ENCODE measurements at places on chromosomes 13 and 19.

GRCh38 chr13:68667863-68668262 is 1437.7 kb upstream of the PCDH9 start:
- DNase-seq, result no peak

DNA sequence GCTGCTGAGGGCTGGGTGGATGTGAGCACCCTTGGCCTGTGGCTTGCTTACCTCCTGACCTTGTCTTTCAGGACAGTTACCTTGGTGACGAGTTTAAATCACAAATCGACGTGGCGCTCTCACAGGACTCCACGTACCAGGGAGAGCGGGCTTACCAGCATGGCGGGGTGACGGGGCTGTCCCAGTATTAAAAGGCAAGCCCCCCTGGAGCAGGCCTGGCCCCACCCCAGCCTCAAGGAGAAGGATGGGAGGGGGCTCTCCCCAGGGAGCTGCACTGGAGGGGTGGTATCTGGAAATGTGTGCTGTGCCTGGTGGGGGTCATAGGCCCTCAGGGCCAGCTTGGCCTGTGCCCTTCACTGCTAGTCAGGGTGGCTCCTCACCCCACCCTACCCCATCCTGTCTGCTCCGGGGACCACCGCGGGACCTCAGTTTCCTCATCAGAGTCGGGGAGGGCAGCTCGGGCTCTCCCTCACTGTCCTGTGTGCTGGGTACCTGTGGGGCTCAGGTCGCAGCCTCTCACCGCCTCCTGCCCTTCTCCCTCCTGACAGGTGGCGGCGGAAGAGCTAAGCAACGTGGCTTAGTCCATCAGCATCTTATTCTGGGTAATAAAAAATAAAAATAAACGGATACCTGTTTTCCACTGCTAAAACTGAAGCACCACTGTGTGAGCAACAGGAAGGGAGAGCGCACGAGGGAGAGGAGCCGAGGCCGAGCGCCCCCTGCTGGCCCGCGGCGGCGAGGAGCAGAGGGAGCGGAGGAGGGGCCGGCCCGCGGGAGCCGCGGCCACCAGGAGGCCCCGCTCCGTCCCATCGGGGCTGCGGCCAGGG is 29.8 kb downstream of the CERS1 start:
- peak; percentile 92 for DNase-seq

GRCh38 chr19:49064029-49064629 is 489 bp downstream of the NTF4 start:
- DNase-seq, result no peak

DNA sequence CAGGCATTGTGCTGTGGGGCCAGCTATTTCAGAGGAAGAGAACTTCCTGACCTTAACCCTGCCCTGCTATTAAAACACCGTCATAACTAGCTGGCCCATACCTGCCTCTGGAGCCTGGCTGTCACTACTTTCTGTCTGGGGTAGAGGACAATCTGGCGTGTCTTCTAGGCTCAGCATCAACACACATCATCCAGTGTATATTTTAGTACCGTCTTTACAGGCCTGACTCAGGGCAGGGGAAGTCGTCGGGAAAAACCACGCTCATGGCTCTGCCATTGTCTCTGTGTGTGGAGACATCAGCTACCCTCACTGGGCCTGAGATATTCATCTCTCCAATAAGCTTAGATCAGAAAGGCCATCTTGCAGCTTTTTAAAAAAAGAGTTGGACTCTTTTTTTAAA is 151.1 kb downstream of the KATNAL1 start:
- DNase-seq, result no peak

GRCh38 chr13:75721307-75721706 is 85.2 kb downstream of the LMO7 start:
- DNase-seq, result no peak

GRCh38 chr13:79781829-79782540 is 301.0 kb downstream of the NDFIP2 start:
- DNase-seq, result no peak

DNA sequence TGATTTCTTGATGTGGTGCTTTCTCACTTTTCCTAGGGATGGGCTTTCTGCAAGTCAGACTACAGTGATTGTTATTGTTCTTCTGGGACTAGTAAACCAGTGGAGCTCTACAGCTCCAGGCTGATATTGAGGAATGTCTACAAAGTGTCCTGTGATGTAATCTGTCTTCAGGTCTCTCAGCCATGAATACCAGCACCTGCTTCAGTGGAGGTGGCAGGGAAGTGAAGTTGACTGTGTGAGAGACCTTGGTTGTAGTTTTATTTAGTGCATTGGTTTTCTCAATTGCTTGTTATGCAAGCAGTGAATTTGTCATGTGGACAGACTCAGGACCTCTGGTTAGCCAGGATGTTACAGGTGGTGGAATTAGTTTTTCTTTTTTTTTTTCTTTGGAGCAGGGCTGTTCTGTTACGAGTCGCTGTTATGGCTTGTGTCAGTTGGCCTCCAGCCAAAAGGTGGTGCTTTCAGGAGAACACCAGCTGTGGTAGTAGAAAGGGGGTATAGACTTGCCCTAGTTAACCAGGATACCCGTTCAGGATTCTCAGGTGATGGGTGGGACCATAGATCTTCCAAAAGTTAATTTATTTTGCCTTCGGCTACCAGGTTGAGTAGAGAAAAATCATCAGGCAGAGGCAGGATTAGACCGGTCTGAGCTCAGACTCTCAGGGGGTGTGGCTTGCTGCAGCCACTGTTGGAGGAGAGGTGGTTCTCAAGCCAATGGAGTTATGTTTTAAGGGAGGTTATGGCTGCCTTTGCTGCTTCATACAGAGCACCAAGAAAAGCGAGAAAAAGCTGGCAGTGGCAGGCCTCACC is 11.9 kb upstream of the ZNF675 start:
- no peak for DNase-seq

- no peak for DNase-seq
These were observed 78.4 kb downstream of the IRS2 start for GRCh38 chr13:109707742-109708617.

DNA sequence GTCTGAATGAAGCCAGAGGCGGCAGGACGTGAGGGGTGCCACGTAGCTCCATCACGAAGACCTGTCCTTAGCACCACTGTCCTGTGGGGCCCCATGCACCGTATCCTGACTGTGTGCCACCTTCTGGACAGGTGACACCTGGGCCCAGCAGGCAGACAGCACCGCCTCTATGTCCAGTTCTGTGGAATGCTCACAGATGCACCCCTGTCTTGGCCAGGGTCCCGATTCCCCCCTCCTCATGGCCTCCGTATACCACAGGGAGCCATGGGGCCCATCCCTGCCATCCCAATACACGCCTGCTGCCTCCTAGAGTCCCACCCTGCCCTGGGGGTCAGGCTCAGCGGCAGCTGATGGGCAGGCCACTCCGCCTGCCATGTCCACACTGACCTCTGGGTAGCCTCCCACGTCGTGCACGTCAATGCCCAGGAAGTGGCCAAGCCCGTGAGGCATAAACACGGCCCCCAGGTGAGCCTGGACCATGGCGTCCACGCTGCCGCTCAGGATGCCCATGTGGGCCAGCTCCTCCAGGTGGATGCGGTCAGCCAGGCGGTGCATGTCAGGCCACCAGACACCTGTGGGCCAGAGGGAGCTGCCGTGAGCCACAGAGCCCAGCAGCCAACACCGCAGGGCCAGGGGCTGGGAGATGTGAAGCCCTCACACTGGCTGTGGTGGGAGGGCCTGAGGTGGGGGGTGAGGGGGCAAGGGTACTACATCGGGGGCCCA is 17.6 kb downstream of the CEBPG start:
- DNase-seq, result peak; percentile 14

DNA sequence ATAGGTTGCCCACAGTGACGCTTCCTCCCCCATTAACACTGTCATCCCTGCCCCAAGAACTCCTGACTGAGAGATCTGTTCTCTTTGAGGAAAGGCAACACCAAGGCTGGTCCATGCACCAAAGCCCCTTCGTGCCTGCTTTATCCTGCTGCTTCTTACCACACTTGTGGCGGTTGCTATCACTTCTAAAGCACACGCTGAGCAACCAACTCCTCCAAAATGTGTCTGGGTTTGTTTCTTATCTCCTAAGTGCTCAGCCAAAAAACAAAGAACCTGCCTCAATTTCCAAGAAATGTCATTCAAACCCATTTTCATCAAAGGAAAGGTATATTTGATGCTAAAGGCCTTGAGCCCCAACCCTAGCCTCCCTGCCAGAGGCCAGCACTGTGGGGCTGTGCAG is 14.6 kb downstream of the ATP7B start:
- DNase-seq, result no peak

DNA sequence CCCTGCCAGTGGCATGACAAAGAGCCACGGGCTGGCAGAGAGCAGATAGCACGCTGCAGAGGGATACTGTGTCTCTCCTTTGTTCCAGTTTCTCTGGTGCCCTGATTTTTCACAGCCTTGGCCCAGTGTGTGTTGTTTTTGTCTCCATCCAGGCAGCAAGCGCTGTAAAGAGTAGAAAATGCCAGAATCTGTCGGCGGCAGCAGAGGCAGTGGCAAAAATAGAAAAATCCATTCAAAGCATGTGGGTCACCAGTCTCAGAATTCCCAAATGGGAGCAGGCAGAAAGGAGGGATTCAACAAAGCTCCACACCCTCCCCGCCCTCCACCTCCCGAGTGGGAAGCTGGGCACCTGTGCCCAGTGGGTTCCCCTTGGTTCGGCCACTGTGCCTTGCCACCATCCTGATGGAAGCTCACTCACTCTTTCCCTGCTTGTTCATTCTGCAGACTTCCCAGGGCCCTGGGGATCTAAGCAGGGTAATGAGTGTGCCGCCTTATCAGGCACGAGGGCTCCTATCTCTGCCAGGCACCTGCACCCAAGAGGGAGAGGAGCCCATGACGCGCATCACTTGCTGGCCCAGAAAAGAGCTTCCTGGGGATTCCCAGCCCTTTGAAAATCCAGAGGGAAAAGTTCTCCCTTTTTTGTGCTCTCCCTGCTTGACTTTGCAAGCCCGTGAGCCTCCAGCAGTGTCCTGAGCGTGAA is 416.9 kb downstream of the IRS2 start:
- DNase-seq, result peak; percentile 8

DNA sequence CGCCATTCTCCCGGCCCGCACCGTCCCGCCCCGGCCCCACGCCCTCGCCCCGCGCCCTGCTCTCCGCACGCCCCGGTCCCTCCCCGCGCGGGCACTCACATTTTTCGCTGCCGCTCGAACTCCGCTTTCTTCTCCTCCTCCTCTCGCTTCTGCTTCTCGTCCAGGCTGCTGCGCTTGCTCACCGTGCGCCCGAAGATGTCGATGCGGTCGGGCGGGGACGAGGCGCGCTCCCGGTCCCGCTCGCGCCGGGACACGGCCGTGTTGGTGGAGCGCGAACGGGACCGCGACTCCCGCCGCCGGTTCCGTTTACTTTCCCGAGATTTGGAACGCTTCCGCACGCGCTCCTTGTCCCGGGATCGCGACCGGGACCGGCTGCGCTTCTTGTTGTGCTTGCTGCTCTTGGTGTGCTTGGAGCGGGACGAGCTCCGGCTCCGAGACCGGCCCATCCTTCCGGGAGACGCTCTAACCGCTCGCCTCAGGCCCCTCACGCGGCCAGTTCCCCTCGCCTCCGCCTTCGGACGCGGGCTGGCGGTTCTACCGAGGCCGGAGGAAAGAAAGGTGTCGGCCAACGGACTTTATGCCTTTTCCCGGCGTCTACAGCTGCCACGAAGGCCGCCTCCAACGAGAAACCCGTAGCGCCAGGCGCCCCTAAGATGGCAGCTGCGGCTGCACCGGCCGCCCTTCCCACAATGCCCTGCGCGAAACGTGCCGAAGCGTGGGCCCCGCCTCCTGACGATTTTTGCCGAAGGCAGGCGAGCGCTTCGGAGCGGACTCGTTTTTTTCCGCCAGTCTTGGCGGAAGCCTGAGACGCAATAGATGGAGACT is at the start of gene ARGLU1:
ARGLU1 (minus strand) TSS at position 664 of the 825 bp plus-strand sequence; CDS start at position 446, 218 bp downstream.
- DNase-seq, result peak; percentile 91

DNA sequence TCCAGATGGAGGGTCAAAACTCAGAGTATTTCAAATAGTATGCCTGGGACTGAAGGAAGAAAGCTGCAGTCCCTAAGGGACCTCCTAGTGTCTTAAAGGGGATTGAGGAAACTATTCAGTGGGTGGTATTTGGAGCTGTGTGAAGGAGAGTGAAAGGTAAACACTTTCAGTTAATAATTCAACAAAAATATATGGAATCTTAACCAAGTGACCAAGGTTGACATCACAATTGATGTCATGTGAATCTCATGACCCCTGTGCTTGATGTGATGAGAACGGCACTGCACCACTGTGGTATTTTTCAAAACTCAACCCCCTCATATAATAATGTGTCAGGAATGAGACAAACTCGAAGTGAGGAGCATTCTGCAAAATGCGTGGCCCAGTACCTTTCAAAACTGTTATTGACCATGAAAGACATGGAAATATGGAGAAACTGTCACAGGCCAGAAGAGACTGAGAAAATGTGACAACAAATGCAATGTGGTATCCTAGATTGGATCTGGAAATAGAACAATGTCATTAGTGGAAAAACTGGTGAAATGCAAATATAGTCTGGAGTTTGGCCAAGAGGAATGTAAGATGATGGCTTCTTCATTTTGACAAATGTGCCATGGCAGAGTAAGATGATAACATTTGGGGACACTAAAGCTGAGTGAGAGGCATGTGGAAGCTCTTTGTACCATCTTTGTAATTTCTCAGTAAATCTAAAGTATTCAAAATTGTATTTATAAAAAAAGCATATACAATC is 553.9 kb downstream of the RFC3 start:
- DNase-seq, result no peak

GRCh38 chr13:35260316-35260715 is 216.2 kb downstream of the MAB21L1 start:
- DNase-seq, result no peak

DNA sequence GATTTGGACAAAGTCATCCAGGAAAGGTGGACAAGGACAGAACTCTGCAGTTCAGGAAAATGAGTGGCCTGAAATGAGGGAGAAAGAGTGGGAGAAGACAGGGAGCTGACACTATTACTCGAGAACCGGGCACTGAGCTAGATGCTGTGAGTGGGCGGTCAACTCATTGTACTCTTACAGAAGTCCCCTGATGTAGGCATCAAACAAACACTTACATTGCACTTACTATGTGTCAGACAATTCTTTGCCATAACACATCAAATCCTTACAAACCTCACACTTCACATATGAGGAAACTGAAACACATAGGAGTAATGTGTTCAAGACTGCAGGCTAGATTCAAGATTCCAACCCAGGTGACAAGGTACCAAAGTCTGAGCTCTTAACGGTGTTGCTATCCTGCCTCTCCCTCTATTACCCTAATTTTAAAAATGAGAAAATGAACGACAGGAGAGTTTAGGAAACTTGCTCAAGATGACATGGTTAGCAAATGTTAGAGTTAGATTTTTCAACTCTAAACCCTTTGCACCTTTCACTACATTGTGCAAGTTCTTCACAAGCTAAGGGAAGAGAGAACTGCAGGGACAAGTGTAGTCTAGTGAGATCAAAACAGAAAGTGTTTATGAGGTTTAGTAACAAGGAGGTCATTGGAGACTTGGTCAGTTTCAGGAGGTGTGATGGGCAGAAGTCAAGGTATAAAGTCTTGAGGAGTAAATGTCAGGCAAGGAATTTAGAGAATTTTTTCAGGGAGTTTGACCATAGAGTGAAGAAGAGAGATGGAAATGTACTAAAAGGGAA is 4.9 kb upstream of the MEDAG start:
- DNase-seq, result no peak

DNA sequence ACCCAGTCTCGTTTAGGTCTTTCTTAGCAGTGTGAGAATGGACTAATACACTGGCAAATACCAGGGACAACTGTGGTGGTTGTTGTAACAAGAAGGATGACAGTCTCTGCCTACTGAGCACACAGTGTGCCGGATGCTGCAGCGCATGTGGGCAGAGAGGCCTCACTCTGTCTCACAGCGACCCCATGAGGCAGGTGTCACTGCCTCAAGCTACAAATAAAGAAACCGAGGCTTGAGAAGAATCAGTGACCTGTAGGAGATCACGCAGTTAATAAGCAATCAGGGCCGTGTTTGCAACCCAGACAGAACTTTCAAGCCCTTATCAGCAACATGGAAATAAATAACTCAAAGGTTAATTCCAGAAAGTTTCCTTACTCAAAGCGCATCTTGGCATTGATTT is 40.5 kb upstream of the GAS6 start:
- no peak for DNase-seq

GRCh38 chr19:17966550-17967256 is at the start of gene KCNN1:
TSS of gene KCNN1 (plus strand) at chr19:17967107. CDS start at chr19:17973889, 6,782 bp downstream.
- DNase-seq, result peak; percentile 81
